ENCODE measurements at places on chromosomes 2 and 18.

DNA sequence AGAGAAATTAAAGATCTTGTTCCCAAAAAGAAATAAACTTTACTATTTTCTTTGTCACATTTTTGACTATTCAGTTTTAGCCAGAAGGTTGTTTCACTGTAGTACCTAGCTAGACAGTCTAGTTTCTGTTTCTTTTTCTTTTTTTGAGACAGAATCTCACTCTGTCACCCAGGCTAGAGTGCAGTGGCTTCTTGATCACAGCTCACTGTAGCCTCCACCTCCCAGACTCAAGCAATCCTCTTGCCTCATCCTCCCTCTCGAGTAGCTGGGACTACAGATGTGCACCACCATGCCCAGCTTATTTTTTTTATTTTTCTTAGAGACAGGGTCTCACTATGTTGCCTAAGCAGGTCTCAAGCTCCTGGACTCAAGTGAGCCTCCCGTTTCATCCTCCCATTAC lies 2.2 kb downstream of the RBM45 start:
- no peak for DNase-seq

DNA sequence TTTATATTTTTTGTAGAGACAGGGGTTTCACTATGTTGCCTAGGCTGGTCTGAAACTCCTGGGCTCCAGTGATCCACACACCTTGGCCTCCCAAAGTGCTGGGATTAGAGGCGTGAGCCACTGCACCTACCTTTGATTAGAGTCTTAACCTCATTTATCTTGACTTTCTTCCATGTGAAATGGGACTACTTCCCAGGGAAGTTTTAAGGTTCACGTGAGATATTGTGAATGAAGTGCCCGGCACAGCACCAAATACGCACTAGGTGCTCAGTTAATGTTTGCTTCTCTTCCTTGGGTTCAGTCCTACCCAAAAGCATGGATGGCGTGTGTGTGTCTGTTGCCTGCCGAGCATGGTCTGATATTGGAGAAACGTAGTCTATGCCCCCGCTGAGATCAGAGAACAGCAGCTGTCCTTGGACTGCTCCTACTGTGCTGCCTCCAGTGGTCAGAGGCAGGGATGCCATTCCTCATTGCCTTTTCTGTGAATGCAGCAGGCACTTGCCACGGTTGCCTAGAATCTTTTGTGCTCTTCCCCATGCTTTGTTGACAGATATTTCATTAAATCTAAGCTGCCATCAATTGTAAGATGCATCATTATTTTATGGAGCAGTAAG lies 12.3 kb upstream of the TFCP2L1 start:
- no peak for DNase-seq

DNA sequence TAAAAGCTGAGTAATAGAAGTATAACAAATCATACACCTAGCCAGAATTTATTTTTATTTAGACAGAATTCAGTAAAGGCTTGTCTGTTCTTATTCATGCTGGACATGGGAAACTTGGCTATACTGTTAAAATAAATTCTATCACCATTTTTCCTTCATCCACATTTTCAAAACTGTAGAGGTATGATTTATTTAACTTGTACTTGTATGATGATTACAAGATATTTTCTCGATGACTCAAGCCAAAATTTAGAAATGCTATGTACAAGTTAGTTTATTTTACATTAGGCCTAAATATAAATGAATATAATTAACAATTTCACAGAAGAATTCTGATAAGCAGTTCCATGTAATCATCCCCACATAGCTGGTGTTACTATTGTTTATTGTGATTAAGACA lies 194.8 kb upstream of the DOK6 start:
- DNase-seq: no peak

- DNase-seq: no peak
Observed at GRCh38 chr2:114085238-114085637, 195.3 kb downstream of the ACTR3 start.

DNA sequence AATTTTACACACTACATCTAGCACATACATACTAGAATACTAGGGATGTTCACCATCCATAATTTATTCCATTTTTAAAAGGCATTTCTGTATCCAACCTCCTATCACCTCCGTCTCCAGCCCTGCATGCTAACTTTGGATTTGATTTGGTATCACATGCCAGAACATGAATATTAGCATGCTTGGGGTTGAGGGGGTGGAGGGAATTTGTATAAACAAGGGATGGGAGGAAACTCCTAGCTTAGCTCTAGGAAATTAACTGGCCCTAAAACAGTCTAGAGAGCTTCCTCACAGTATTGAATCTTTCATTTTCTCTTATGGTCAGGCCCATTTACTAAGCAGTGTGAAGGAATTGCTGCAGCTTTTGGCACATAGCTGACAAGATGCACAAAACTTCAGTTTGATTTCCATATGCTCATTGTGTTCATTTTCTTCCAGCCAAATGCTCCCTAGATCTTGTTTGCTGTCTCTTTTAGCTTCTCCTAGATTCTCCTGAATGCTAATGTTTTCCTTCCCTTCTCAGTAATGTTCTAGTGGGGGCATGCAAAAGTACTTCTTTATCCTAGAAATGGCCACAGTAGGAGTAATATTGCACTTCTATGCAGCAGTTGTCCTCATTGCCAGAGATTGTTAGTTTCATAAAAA lies 135.2 kb downstream of the VWC2L start:
- DNase-seq: no peak

- DNase-seq: no peak
Observed at GRCh38 chr2:207930747-207931146, 94.6 kb downstream of the PLEKHM3 start.
